Kidney glomerular epithelial cell (primary cell): ENCODE measurements at places on chromosomes 3 and 15.
A peak's percentile ranks its signal among the peaks of the same experiment; 100 is the strongest.

- no peak for DNase-seq
Observed at GRCh38 chr3:192212979-192213378, 514.4 kb downstream of the FGF12 start.

- DNase-seq: no peak
Observed at GRCh38 chr3:80233576-80233975, 465.8 kb upstream of the ROBO1 start.

DNA sequence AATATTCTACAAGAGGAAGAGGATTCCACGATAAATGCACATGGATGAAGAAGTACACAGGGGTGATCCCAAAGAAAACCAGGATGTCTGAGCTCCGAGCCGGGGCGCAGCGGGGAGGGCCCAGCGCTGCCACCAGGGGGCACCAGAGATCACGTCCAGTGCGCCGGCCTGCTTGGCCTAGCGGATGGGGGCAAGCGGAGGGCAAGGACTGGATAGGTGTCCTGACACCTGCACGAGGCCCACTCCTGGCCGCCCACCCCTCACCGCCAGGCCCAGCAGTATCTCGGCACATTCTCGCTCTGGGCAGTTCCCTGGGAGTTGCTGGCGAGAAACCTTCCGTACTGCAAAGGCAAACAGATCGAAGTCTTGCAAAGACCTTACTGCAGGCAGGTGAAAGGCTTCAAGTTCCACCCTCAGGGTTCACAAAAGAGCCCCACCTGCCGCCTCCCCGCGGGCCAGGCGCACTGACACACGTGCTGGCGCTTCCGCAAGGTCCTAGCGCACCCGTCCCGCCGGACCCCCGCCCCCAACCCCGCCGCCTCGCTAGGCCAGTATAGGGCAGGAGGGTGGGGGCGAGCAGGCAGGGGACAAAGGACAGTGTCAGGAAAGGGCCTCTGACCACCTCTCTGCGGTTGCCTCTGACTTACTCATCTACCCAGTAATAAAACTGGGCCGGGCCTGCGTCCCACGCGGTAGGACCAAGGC lies 3.3 kb downstream of the ANKRD63 start:
- DNase-seq: peak; percentile 35

- DNase-seq: no peak
Observed at GRCh38 chr3:149003653-149004305, 12.4 kb downstream of the GYG1 start.

DNA sequence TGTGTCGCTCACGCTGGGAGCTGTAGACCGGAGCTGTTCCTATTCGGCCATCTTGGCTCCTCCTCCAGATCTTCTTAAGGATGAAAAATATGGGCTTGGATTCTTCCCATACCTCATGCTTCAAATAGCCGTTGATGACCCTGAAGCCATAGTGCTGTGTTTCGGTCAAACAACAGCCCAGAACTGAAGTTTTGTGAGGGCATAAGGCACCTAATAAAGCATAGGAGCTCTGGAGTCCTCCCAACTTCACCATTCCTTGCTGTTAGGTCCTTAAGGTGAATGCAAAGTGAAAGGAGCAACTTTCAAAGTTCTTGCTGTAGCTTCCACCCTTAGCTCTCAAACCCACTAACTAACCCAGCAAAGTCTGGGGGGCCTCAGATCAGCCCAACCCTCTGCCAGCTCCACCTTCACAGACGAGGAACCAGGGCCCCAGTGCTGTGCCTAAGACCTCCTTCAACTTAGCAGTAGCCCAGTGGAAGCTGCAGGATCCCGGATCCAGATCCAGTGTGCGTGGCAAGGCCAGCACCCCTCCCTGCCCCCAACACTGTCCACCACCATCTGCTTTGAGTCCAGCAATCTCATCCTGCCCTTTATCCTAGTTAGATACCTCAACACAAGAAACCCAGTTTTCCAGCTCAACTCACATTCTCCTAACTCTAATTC lies at the start of gene GRK7:
GRK7 (plus strand) TSS at position 321 of the 663 bp plus-strand sequence. CDS start 14,877 bp downstream, outside the sequence.
- DNase-seq: no peak

GRCh38 chr3:64560791-64561190 lies 127.0 kb downstream of the ADAMTS9 start:
- DNase-seq: no peak

DNA sequence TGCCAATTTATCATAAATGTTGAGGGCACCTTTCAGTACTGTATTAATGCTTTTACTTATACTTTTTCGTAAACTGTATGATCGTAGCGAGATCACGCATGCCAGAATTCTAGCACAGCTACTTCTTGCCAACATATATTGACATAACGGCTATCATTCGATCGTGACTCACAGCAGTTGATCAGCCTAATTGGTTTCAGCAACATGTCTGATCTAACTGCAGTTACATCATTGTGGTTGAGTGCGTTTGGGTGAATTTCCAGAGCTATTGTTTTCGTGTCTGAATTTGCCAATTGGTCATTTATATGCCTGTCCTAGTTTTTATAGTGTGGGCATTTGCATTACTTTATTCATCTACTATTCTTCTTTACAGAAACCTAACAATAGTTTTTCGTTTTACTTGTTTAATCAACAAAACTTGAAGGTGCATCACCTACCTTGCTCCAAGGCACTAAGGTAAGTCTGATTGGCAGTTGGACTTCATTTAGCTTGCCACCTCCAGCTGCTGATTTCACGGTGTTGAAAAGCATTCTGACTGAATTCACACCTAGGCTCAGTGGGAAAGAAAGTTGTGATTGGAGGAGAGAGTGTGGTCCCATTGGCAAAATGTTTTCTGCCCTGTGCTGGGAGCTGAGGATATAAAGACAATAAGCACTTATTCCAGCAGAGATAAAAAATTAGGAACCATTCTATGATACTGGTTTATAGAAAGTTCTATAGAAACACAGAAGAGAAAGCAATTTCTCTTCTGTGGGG lies 120.9 kb upstream of the RGMA start:
- no peak for DNase-seq
